ENCODE measurements at places on chromosomes 1 and 21.

- peak; percentile 92 for DNase-seq
Observed at GRCh38 chr1:2212532-2213491, 15.3 kb upstream of the SKI start.

DNA sequence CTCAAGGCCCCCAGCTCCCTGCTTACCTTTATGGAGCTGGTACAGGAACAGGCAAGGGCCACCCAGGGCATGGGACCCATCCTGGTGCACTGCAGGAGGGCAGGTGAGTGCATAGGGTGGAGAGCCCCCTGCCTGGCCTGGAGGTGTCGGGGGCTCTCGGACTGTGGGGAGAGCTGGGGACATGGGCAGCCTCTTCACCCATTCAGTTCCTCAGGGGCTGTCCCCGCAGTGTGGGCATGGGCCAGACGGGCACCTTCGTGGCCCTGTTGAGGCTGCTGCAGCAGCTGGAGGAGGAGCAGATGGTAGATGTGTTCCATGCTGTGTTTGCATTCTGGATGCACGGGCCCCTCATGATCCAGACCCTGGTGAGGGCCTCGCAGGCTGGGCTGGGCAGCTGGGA lies 7.3 kb upstream of the LGR6 start:
- DNase-seq = no peak

- no peak for DNase-seq
Observed at GRCh38 chr1:157335056-157335455, 196.9 kb upstream of the ETV3 start.

- DNase-seq = no peak
Observed at GRCh38 chr1:224509907-224510306, 75.3 kb upstream of the WDR26 start.

DNA sequence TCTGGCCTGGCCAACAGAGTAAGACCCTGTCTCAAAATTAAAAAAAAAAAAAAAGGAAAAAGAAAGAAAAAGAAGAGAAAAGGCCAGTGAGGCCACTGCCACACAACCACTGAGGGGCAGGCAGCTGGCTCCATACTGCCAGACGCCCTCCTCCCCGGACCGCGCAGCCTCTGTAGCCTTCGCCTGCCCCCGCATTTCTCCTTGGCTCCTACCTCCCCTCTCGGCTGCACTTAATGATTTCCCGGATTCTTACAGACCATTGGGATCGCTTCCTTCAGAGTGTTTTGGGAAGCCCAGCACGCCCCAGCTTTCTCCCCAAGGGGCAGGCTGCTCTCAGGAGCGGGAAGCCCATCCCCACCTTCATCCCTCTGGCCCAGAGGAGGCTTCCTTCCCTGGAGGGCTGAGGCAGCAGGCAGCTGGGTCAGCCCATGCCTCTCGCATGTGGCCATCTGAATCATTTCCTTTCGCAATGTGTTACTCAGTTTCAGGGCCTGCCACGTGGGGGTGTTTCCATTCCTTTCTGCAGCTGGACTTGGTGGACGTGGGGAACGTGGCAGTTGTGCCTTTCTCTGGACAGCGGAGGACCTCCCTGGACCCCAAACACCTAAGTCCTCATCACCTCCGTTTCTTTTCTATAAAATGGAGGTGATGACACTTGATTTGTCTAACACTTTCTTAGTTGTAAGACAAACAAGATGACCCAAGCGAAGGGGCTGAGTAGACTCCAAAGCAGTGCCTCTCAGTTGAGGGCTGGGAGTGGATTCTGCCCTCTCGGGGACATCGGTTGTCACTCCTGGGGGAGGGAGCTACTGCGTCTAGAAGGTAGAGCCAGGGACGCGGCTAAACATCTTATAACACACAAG lies 2.3 kb downstream of the SLC2A5 start:
- no peak for DNase-seq
